ENCODE measurements at places on chromosomes 5 and 9.

DNA sequence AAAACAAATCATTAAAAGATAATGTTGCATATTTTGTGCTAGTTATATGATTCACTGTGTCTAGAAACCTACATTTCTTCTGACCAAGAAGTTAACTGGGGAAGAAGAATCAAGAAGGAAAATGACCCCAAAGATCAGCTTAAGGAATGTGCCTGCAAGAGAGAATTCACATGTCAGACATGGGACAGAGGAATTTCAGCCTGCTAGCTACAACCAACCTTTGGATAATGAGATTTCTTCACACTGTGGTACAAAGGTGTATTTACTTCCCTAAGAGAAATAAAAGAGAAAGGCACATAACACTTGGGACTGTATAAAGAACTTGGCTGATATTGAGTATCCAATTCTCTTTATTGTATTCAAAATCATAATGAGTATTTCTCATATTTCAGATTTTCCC lies 39.6 kb upstream of the ELL2 start:
- peak; percentile 93 for DNase-seq

- no peak for DNase-seq
Observed at GRCh38 chr9:129548571-129549135, 72.2 kb downstream of the C9orf50 start.

DNA sequence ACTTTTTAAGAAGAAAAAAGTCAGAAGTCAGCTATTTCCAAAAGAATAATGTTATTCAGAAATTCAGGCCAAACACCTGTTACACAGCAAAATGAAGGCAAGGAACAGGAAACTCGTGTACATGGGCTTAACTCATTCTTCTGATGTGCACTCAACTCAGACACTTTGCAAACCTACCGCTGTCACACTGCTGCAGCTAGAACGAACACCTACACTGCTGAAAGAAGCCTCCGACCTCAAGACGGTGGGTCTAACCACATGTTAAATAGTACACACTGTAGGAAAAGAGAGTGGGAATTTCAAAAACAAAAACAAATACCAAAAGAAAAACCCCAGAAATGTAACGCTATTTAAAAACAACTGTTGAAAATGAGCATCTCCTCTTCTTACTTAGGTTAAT lies 384.5 kb downstream of the IRX1 start:
- DNase-seq: no peak

DNA sequence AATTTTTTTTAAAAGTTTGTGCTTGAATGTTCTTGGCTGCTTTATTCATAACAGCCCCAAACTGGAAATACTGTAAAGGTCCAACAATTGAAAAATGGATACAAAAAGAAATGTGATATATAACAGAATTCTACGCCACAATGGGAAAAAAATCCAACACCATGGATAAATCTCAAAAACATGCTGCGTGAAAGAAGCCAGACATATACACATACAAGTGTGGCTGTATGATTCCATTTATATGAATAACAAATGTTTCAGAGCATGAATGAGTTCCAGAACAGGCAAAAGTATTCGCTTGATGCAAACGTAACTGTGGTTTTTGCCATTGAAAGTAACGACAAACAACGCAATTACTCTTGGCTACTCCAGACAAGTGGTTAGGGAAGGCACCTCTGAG lies 7.2 kb upstream of the SFXN1 start:
- no peak for DNase-seq

DNA sequence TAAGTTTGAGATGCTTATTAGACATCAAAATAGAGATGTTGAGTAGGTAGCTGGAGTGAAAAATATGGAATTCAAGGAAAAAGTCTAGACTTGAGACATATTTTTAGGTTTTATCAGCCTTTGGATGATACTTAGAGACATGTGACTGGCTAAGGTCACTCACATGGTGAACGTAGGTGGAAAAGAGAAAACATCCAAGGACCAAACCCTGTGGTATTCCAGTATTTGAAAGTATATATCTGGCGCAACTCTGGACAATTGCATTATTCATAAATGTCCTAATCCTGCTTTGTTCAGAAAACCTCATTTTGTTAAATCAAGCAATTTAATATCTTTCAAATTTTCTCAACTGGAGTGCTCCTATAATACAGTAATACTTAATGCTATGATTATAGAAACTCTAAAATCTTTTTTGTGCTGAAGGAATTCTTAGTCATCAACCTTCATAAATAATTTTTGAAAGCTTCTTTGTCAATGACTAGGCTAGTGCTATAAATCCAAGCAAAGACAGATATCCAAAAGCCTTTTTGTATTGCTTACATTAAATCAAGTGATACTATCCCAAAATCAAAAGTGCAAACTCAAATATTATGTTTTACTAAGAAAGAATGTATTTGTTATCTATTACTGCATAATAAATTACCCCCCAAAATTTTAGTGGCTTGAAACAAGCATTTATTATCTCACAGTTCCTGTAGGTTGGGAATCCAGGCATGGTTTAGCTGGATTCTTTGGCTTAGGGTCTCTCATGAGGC lies 452.0 kb downstream of the ENC1 start:
- no peak for DNase-seq

DNA sequence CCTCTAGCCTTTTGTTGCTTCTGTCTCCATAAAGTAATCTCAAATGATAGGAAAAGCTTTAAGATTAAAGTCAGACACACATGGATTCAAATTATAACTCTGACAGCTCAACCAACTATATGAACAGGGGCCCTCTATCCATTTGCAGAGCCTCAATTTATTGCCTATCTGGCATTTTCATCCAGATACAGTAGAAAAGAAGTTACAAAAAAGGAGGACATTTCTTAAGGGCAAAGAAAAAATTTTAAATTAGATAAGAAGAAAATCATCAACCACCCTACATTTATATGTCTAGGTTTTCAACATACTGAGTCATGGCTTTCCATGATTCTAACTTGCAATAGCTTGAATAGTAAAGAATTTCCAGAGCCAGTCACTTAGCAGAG lies 567.2 kb downstream of the CAAP1 start:
- no peak for DNase-seq

DNA sequence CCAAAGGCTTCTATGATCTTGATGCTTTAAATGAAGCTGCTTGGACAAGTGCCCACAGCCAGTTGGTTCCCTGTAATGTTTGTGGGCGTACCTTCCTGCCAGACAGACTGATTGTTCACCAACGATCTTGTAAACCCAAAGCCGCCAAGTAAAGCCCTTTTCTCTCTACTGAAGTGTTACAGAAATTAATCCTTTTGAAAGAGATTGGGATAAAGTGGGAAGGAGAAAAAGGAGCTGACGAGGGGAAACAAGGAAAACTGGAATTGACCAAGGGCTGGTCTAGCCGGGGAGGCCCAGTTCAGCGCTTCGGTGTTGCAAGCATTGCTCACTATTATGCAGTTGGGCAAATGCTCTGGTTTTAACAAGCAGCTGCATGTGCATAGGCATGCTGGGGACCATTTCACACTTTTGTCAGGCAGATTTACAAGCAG lies 53.2 kb downstream of the ZNF474 start:
- no peak for DNase-seq

- peak; percentile 70 for DNase-seq
Observed at GRCh38 chr5:139710319-139711066, 62.3 kb downstream of the CXXC5 start.

GRCh38 chr9:95598236-95598635 lies 81.5 kb upstream of the PTCH1 start:
- DNase-seq: no peak

GRCh38 chr5:76583163-76584047 lies 39.8 kb downstream of the F2RL2 start:
- no peak for DNase-seq

GRCh38 chr9:35158501-35159280 lies 3.1 kb upstream of the UNC13B start:
- no peak for DNase-seq

GRCh38 chr5:82185851-82186250 lies 92.3 kb downstream of the RPS23 start:
- DNase-seq: no peak

- DNase-seq: no peak
Observed at GRCh38 chr5:94595281-94595840, 23.0 kb downstream of the KIAA0825 start.

DNA sequence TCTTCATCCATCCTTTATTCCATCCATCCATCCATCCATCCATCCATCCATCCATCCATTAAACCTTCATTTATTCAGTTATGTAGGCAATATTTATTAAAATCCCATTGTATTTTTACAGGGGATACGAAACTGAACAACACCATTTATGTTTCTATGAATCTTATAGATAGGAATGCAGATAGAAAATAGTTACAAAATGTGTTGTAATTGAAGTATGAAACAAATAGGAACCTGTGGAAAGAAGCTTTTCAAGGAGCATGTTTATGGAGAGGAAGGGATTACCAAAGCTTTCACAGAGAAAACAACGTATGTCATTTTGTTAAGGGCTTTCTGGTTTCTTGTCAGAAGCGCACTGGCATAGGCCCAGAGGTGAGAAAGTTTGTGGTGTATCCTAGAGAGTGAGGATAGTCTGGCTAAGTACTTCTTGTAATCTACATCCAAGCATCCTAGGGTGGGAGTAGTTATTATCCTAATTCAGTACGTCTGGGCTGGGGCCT lies 184.0 kb downstream of the CNTLN start:
- no peak for DNase-seq

Data from large intestine (tissue), 12 donors.